CMK (cell line): ENCODE measurements at places on chromosomes 3 and 15.

GRCh38 chr15:44682211-44682610 lies 18.7 kb upstream of the SPG11 start:
- DNase-seq = no peak

- no peak for DNase-seq
These were observed 66.0 kb downstream of the TLE3 start for GRCh38 chr15:70031713-70032112.

DNA sequence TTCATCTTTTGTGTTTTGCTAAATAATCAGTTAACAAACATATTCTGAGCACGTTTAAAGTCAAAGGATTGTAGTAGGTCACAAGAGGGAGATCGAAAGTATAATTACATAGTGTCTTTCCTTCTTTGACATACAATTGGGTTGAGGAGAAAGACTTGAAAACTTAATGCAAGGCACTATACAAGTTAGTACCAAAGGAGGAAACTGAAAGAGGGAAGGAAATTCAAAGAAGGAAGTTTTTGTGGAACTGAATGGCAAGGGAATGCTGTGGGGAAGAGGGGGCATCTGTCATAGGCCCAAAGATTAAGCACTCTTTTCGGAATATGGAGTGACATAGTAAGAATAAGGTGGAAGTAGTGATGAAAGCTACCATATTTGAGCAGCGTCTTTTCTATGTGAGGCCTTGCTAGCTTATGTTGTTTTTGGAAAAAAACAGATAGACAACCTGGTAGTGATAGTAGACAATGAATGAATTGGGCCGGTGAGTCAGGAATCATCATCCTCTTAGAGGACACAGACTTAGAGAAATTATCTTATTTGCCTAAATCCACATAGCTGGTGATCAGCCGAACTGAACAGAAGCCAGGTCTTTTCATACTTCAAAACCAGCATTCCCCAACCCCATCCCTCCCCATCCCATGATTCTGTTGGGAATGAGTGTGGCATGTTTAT lies 10.2 kb downstream of the MBNL1 start:
- DNase-seq = no peak

GRCh38 chr3:46670891-46671427 lies 22.5 kb downstream of the ALS2CL start:
- DNase-seq = no peak

DNA sequence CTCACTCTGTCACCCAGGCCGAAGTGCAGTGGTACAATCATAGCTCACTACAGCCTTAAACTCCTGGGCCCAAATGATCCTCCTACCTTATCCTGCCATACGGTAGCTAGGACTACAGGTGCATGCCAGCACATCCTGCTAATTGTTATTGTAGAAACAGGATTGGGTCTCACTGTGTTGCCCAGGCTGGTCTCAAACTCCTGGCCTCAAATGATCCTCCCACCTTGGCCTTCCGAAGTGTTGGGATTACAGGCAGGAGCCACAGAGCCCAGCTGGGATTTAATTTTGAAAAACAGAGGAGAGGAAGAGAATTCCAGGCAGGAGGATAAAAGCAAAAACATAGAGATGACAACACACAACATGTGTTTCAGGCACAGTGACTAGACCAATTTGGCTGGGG lies 40.5 kb downstream of the SFMBT1 start:
- no peak for DNase-seq

GRCh38 chr3:42906070-42906847 lies at the start of gene ZNF662:
ZNF662 (plus strand) TSS chr3:42906142; CDS start chr3:42908115, 1,973 bp downstream.
- no peak for DNase-seq

- DNase-seq = no peak
These were observed 127.5 kb downstream of the BDH1 start for GRCh38 chr3:197428117-197428801.

DNA sequence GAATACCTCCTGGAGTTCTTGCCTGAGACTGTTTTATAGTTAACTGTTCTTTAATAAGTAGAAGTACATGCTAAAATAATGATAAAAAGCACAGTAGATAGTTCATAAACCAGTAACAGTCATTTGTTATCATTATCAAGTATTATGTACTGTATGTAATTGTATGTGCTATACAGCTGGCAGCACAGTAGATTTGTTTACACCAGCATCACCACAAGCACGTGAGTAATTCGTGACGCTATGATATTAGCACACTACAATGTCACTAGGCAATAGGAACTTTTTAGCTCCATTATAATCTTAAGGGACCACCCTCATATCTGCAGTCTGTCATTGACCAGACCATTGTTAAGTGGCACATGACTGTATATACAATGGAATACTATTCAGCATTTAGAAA lies 534.7 kb downstream of the FHIT start:
- DNase-seq = no peak

DNA sequence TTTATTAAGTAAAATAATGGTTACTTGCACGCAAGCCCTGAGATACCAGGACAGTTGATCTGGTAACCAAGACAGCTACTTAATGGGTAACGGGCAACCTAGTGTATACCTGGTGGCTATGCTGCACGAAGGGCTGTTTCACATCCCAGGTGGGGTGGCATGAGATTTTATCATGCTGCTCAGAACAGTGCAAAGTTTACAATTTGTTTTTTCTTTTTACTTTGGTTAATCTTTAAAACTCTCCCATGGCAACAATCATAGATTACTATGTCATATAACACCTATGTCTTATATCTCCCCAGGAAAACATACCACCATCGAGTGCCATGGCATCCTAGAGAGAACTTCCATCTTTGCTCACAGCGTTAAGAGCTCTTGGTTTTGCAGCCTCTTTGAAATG lies 32.2 kb upstream of the SLC28A1 start:
- no peak for DNase-seq

- DNase-seq = no peak
These were observed 14.6 kb downstream of the USP3 start for GRCh38 chr15:63519041-63519440.

DNA sequence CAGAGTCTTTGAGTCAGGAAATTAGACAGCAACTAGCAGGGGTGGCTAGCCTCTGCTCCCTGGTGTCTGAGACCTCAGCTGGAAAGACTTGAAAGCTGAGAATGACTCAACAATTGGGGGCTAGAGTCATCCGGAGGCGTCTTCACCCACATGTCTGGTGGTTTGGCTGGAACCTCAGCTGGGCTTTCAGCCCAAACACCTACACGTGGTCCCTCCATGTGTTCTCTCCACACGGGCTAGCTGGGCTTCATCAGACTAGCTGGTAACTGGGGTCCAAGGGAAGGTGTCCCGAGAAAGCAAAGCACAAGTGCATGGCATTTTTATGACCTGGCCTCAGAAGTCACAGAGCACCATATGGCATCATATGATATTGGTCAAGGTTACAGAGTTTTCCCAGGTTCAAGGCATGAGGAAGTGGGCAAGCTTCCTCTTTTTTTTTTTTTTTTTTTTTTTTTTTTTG lies 19.9 kb upstream of the ABHD2 start:
- no peak for DNase-seq

DNA sequence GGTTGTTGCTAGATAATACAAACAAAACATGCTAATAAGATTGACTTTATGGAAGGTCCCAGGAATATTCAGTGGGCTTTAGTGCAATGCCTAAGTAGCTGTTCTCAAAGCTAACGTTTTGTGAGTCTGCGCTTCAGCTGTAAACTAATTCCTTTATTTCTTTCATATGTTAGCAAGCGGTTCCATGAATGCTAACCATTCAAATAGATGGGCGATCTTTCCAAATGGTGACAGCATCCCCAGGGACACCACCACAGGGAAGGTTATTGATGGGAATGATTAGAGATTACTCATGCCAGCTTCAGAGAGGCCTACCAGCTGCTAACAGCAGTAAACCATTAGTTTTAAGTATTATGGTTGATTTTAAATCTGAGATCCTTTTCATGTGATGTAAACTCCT lies 405.7 kb upstream of the MCTP2 start:
- no peak for DNase-seq

GRCh38 chr3:11655196-11655928 lies 11.6 kb upstream of the VGLL4 start:
- no peak for DNase-seq

DNA sequence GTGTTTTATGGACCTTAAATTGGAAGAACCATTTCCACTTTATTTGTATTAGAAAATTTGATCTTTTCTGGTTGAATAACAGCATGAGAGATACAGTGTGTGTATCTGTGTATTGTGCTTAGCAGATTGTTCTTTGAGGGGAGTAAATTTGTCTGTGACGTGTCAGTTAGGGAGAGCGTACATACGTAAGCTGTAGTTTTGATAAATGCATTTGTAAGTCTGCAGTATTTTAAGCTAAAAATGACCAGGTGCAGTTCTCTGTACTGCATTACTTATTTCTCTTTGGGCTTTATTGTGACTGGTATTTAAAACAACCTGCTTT lies 264.8 kb downstream of the ROBO2 start:
- DNase-seq = no peak

- no peak for DNase-seq
These were observed 6.7 kb upstream of the ZFAND6 start for GRCh38 chr15:80052597-80053304.

GRCh38 chr15:41562784-41563198 lies 3.8 kb downstream of the TYRO3 start:
- DNase-seq = no peak

DNA sequence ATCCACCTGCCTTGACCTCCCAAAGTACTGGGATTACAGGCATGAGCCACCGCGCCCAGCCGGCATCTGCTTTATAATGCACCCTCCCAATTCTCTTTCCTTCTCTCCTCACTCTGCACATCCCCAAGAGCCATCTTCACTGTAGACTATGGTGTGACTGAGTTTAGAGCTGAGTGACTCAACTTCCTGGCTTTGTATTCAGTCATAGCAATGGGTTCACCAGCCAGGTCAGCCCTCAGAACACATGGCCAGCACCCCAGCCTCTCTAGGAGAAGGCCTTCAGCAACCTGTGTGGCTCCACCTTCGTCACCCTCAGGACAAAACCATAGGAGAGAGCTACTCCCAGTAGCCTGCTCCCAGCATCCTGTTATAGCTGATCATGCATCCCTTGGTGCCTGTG lies 33.0 kb downstream of the ARID3B start:
- DNase-seq = no peak

DNA sequence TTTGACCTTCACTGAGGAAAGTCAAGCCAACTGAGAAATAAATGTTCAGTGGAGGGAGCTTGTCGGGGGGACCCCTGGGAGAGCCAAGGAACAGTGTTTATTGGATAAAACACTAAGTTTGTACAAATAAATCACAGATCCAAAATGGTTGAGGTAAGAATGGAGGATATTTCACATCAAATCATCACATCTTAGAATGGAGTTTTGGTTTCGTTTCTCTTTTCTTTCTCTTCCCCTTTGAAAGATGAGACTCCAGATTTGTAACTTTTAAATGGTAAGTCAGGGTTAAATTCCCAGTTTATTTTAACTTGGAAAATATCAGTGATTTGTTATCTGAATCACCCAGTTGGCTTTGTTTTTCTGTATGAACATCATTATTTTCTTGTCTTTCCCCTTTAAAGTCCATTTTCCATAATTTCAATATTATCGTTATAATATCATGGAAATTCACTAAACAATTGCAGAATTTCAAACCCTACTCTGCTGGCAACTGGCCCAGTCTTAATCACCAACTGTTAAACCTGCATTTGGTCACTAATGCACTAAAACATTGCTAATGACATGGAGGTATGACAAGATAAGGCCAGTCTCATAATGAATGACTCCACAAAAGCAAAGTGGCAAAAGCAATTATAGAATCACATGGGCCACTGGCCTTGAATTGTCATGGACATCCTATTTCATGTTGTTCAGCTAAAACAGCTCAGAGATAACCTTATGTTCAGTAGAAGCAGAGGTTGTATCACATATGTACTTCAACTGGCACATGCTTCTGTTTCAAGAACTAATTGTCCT lies 295.1 kb downstream of the SHOX2 start:
- DNase-seq = no peak

- no peak for DNase-seq
These were observed 478.7 kb upstream of the UBE2E2 start for GRCh38 chr3:22724420-22724819.

DNA sequence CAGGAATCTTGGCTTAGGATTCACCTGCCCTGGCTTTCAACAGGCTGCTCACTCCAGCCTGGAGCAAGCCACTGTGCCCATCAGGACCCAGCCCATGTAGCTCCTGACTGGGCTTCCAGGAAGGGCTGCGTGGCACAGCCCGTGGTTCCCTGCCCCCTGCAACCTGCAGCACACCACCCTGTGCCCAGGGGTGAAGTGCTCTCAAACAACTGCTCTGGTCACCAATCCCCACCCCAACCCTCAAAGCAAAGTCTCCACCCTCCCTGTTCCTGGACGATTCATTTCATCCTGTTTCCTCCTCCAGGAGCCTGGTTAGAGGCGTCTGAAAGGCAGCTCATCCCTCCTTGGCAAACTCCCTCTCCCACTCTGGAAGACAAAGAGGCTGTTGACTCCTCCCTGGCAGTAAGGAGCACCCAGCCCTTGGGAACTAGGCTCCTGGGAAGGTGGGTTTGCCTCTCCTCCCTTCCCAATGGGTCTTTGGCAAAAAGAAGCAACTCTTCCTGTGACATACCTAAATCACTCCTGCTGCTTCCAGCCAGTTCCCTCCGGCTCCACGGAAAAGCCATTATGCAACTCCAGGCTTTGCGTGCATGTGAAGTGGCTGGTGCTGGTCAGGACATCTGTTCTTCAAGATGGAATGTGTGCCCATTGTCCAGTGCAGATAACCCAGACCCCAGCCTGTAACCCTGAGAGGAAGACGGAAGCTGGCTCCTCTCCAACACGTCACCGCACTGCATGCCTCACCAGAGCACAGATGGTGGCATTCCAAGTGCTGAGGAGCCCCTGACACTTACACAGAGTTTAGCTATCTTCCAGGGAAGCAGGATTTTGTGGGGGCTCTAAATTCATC lies 29.1 kb upstream of the VIPR1 start:
- peak; percentile 94 for DNase-seq

DNA sequence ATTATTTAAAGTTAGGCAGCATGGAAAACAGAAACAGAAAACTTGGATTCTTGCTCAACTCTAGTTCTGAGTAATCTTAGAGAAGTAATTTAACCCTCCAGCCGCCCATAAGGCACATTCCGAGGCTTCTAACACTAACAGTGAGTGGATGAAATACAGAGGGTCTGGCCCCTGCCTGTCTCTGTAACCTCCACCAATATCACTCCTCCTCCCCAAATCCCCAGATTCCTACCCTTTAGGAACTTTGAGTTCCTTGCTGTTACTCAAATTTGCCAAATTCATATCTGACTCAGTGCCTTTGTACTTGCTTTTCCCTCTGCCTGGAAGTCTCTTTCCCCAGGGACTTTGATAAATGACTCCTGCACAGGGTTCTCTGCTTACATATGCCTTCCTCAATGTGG lies 112.5 kb upstream of the TGFBR2 start:
- no peak for DNase-seq

GRCh38 chr3:55780913-55781312 lies 293.8 kb upstream of the WNT5A start:
- no peak for DNase-seq

- DNase-seq = no peak
These were observed 44.0 kb upstream of the IREB2 start for GRCh38 chr15:78394026-78394425.

GRCh38 chr3:31755926-31756658 lies 223.4 kb downstream of the STT3B start:
- no peak for DNase-seq

GRCh38 chr3:3699816-3700633 lies 99.2 kb upstream of the LRRN1 start:
- no peak for DNase-seq

- DNase-seq = no peak
These were observed 89.6 kb upstream of the TBC1D5 start for GRCh38 chr3:17832016-17832415.

GRCh38 chr15:99322643-99323405 lies 71.5 kb downstream of the LRRC28 start:
- DNase-seq = no peak
